ENCODE measurements at places on chromosomes 12 and 14.

DNA sequence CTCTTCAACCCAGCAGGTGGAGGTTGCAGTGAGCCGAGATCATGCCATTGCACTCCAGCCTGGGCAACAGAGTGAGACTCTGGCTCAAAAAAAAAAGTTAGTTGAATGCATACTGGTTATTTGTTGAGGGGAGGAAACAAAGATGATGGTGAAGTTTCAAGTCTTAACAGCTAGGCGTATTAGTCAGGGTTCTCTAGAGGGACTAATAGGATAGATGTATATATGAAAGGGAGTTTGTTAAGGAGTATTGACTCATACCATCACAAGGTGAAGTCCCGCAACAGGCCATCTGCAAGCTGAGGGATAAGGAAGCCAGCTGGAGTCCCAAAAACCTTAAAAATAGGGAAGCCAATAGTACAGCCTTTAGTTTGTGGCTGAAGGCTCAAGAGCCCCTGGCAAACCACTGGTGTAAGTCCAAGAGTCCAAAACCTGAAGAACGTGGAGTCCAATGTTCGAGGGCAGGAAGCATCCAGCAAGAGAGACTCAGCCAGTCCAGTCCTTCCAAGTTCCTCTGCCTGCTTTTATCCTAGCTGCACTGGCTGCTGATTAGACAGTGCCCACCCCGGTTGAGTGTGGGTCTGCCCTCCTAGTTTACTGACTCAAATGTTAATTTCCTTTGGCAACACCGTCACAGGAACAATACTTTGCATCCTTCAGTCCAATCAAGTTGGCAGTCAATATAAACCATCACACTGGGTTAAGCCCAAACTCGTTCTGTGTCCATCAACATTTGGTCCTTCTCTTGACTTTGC is 26.1 kb upstream of the PKP2 start:
- DNase-seq: no peak

DNA sequence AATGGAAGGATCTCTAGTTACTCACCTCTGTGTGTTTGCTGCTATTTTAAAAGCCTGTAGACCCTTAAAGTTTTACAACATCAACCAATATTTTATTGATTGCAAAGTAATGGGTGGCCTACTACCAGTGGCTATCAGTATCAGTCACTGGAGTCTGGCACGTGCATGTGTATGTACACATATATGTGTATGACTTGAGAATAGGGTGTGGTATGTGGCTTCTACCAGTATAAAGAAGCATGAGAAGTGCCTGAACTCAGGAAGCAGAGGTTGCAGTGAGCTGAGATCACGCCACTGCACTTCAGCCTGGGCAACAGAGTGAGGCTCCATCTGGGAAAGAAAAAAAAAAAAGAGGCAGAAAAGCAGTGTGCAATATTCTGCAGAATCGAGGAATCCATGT is 45.5 kb upstream of the GAS2L3 start:
- DNase-seq: no peak

DNA sequence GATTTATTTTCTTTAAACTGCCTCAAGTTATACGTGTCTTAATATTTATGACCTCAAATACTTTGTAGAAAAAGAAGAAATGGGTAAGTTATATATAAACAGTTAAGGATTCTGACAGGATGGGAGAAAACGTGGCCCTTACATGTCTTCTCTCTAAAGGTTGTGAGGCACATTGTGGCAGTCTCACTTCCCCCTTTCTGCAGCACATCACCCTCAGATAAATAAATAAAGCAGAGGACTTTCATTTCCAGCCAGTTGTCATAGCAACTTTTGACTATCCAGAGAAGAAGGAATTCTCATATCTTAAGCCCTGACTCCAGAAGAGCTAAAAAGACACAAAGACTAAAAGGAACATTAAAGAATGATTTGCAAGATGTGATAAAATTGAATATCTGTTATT is 28.8 kb upstream of the CEP83 start:
- no peak for DNase-seq

GRCh38 chr14:101932673-101933072 is 31.7 kb upstream of the DYNC1H1 start:
- DNase-seq: no peak

DNA sequence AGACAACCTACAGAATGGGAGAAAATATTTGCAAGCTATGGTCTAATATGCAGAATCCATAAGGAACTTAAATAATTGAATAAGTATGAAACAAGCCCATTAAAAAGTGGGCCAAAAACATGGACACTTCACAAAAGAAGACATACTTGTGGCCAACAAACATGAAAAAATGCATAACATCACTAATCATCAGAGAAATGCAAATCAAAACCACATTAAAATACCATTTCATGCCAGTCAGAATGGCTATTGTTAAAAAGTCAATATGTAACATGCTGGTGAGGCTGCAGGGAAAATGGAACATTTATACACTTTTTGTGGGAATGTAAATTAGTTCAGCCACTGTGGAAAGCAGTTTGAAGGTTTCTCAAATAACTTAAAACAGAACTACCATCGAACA is 945.4 kb upstream of the FLRT2 start:
- DNase-seq: no peak

GRCh38 chr12:4032924-4033615 is 159.9 kb upstream of the PARP11 start:
- no peak for DNase-seq

DNA sequence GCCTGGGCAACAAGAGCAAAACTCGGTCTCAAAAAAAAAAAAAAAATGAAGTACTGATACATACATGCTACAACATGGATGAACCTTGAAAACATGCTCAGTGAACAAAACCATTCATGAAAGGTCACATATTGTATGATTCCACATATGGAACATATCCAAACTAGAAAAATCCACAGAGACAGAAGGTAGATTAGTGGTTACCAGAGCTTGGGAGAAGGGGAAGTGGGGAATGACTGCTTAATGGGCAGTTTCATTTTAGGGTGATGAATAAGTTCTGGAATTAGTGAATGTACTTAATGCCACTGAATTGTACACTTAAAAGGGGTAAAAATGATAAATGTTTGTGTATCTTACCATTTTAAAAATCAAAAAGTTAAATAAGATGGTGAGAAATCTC is 2.7 kb downstream of the ITGB7 start:
- no peak for DNase-seq

DNA sequence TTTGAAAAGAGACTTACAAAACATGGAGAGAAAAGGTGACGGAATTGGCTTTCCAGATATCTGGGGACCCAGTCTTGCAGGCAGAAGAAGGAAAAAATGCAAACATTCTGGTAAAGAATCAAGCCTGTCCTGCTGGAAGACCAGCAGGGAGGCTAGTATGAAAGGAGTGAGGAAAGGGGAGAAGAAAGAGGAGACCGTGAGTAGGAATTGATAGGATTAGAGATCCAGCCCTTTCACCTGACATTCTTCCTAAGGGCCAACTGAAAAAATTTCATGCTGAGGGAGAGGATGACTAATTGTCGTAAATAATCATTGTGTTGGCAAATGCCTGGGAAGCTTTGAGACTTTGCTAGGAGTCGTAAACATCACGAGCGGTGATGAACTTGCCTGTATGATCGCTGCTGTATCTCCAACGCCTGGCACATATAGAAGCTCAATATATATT is 12.1 kb downstream of the BHLHE41 start:
- no peak for DNase-seq

DNA sequence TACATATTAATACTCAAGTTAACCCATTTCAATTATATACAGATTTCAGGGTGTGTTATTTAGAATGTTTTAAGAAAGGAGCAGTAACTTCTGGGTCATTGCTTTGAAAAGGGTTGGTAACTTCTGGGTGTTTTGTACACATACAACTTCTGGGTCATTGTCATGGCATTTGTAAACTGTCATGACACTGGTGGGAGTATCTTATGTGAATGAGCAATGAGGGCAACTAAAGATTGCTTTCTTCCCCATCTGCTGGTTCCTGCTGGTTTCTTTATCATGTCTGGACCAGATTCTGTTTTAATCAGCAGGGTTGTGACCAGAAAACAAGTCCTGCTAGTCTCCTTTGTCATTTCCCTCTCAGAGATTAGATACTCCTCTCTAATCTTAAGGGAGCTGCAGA is 713.3 kb downstream of the LRFN5 start:
- DNase-seq: no peak

- no peak for DNase-seq
Measured at GRCh38 chr14:104222396-104223036, 84.1 kb downstream of the KIF26A start.

DNA sequence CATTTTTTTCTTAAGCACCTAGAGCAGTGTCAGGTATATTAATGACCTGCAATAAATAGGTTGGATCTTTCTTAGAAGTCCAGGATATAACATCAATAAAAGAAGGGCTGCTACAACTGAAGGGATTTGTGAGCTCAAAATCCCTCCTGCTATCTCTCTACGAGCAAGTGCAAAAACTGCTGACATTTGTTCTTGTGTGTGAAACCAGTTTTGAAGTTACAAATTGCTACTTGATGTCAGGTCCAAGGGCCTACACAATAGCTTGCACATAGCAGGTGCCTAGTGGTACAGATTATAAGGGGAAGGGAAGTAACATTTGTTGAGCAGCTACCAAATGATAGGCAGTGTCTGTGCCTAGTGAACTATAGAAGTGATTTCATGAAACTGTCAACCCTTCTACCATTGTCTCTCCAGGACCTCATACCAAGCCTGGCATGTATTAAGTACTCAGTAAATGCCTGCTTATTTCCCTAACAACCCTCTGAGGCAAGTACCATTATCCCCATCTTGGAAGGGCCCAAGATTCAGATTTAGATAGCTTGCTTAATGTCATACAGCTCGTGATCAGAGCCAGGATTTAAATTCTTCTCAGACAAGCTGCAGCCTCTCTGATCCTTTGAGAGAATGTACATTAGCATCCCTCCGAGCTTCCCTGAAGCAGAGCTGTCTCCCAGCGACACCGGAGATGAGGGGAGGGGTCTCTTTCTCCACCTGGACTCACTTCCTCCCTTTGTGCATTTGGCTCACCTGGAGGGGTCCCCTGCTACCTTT is 300.3 kb downstream of the ZFP36L1 start:
- DNase-seq: no peak

GRCh38 chr14:64796369-64796768 is 83.3 kb downstream of the SPTB start:
- no peak for DNase-seq

DNA sequence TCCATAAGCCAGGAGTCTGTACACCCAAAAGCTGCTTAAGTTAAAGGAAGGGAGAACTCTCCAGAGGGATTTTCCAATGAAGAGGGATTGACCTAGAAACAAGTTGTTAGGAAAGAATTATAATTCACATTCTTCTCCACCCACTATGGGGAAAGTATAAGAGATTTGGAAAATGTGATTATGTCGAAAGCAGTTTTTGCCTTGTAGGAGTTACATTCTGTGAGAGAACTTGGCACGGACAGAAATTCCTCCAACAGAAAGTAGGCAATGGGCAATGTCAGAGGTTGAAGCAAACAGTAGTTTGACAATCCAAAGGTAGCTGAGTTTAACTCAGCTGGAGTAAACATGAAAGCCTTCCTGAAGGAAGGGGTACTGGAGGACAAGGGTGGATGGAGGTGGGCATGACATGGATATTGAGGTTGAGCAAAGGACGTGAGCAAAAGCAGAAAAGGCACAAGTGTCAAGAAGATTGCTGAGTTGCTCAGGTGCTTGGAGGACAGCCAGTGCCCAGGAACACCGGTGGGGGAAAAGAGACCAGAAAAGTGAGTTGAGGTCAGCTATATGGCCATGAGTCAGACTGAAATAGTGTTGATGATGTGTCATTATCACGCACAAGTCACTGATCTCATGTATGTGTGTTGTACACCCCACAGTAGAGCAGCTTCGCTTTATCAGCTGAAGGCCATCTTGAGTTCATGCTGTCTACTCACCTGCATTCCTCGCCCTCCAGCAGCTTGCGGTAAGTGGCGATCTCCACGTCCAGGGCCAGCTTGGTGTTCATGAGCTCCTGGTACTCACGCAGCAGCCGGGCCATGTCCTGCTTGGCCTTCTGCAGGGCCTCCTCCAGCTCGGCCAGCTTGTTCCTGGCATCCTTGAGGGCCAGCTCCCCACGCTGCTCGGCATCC is 4.0 kb downstream of the KRT5 start:
- no peak for DNase-seq

DNA sequence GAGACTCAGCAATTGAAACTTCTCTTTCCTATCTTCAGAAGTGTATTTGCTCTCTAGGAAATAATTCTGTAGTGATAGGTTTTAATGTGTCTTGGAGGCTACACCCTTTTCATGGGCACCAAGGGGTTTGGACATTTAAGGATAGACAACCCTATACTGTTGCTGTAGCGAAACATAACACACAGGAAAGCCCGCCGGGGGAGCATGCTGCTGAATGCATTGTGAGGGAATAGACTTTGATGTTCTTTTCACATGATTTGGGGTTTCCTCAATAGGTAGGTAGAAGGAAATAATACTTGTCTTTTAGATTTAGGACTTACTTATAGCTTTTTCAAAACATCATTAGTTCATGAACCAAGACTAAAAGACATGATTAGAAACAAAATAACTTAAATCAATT is 97.0 kb downstream of the PELI2 start:
- DNase-seq: no peak

- no peak for DNase-seq
Measured at GRCh38 chr14:38883127-38883526, 219.9 kb downstream of the SEC23A start.
